ENCODE measurements at places on chromosomes 2 and 18. TPM values are rescaled to one million over a fixed set of nuclear protein-coding genes. Genes with fewer than 3 reads are reported as not detected.

GRCh38 chr2:69345434-69345833, 41.6 kb downstream of the GFPT1 start:
- DNase-seq = peak; percentile 9

DNA sequence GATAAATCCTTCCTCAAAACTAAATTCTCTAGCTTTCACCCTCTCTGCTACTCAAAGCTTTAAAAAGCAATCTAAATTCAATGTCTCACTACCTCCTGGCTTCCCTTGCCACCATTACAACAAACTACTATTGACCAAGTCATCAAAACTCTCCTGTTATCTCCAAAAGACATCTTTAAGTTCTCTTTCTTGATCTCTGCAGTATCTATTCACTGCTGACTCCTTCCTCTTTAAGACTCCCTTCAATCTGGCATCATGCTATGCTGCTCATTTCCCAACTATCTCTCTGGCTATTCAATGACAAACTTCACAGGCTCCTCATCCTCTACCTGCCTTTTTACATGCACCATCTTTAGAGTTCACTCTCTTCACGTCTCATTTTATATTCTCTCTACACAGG, 5.9 kb downstream of the PPP3R1 start:
- no peak for DNase-seq

ERFE gene
- 24.2 TPM for total RNA-seq

DNA sequence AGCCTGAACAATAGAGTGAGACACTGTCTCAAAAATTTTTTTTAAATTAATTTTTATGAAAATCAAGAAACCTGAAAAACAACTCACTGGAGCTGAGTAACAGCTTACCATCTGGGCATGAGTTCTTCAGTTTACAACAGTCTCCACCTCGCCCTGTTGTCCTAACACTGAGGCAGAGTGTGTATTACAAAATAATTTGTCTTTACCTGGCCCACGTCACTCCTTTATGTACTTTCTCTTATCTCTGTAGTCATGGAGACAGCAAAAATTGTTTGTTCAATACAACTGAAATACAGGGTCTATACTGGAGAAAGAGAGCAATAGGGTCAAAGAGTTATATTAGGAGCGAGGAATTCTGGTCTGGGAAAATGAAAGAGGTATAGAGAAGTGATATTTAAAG, 48.1 kb downstream of the CYTIP start:
- DNase-seq = no peak

CCDC141 gene
- total RNA-seq = 3.7 TPM

DNA sequence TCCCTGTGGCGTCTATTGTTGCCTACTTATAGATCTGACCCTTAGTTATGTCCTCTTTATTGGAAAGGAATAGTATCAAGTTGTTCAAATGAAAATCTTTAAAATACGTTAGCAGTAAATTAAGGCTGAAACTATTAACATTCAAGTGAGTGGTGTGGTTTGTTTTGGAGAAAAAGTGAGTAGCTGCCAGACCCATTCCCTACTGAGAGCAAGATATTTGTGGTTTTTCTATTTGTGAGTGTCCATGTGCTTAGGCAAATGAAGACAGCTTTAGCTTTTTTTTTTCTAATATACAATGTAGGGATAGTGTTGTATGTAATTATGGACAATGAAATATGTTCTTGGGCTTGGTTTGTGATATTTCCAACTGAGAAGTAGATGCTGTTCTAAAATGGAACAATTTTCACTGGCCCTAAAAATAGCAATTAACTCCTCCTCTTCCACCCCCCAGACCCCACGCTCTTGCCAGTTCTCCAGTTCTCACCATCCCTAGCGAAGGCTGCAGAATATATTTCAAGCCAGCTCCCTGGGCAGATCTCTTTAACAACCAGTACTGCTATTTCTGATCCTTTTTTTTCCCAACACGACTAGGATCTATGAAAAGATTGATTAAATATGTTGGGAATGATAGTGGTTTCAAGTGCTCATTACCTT, 83.1 kb downstream of the CCDC85A start:
- DNase-seq = no peak

CDH19 gene
- not detected for total RNA-seq

COLEC12 gene
- 0.32 TPM for total RNA-seq

DNA sequence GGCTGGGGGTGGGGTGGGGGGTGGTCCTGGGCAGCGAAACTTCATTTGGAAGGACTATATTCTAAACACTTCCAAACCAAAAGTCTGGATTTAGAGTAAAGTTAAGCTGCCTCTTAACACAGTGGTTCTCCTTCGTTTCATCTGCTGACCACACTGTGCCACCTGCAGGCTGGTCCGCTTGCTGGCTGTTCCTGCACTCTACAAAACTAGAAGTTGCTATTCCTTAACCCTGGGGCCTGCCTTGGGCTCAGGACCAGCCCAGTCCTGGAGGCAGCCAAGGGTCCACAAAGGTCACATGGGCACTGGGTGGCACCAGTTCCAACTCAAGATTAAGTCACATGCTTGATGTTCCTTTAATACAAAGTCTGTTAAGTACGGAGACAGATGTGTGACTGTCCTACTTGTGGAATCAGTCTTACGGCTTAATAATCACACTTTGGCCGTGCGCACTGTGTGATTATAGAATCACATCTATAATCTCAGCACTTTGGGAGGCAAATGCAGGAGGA, 195.4 kb downstream of the FAM210A start:
- DNase-seq = no peak

EHD3 gene
- total RNA-seq = 10.9 TPM

DNA sequence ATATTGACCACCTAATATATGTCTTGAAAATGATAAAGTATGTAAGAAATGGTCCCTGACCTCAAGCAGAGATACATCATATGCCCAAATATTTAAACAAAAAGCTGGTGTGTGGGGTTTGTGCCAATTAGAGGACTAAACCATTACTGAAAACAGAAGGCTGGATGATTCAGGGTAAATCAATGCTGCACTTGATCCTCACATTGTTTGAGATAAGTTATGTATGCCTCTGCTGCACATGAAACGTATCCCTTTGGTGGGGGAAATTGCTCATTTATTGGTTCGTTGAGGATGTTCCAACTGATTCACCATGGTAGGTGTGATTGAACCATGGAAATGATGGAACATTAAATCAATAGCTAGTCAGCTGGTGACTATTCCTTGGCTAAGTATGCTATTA, 24.7 kb upstream of the DARS1 start:
- DNase-seq = peak; percentile 33

DNA sequence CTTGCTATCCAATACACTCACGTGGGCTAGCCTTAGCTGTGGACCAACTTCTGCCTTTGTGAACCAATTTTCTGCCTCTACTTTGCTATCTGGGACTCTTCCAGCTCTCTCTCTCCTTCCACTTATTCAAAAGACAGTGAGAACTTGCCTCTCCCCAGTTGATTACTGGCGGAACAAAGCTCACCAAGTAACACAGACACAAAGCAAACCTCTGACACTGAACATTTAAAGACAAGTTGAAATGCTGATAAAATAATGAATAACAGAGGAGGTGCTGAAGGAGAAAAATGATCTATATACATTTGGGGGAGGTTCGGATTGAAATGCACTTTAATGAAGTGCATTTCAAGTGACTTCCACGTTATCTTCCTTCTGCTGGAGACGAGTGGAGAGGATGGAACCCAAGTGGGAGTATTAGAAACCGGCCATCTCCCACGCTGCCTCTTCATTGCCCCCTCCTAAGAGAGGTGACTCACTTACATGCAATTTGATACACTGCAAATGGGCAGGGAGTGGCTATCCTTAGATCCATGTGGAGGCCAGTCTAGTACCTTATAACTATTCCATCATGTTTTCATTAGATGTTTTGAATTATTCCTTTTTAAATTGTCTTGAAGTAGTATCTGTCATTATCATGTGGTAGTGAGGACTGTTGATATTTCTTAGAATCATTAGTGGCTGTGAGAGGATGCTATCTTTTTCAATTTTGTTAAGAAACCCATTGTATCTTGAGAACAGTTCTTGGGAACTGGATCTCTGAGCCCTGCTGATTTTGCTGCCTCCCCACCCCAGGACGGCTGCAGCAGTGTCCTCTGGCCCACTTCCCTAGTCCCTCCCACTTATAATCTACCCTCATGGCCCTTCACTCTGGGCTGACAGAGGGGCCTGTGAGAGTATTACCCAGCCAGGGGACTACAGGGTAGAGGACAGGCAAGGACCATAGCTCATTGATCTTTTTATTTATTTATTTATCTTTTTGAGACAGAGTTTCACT, 6.0 kb upstream of the GLI2 start:
- peak; percentile 70 for DNase-seq

- peak; percentile 52 for DNase-seq
Measured at GRCh38 chr2:150626934-150627411, 139.5 kb upstream of the RND3 start.

DNA sequence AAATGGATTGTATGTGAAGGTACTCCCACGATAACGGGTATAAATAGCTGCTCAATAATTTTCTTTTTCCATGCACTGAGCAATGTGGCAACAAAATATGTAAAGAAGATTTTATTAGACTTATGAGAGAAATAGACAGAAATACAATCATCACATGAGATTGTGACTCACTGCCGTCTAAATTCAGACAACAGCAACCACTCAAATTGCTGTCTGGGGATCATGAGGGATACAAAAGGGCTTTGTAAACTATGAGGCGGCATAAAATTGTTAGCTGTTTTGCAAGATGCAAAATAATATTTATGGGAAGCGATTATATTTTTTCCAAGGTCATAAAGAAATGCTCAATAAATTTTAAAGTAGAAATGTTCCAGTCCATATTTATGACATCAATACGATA, 259.1 kb upstream of the AGAP1 start:
- DNase-seq = peak; percentile 62

DNA sequence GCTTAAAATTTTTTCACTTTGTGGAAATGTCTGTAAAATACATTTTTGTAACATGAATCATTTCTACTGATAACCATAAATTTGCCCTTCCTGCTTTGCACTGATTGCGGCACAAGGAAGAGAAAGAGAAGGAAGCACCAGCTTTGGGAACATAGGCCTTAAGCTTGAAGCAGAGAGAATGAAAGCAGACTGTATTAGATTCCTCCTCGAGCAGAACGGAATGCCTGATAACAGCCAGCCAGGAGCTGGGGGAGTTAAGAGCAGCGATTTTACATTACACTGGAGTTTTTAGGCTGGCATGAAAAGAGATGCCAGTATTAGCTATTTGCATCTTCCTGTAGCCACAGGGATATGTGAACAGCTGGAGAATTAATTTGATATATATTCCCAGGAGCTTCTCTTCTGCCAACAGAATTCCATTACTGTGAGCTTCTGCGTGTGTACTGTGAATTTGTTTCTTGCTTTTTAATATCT, 33.5 kb downstream of the CRIM1 start:
- DNase-seq = peak; percentile 76

DNA sequence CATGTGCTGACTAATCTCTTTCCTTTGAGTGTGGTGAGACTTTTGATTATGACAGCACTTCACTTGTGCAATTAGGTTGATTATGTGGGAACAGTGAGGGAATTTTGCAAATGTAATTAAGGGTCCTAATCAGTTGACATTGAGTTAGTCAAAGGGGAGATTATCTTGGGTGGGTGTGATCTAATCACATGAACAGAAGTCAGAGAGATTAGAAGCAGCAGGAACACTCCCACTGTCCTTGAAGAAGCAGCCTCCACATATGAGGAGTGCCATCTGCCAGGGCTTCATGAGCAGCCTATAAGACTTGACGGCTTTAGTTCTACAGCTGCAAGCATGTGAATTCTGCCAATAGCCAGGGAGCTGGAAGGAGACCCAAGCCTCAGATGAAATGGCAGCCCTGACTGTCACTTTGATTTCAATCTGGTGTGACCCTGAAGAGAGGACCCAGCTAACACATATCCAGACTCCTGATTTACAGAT, 89.4 kb upstream of the APCDD1 start:
- DNase-seq = no peak

All from LHCN-M2 (cell line).